Cerebellar cortex (tissue), 1 donor: ENCODE measurements at places on chromosomes 2 and 18.

- peak; percentile 77 for DNase-seq
Observed at GRCh38 chr2:65382776-65383357, 49.5 kb downstream of the SPRED2 start.

DNA sequence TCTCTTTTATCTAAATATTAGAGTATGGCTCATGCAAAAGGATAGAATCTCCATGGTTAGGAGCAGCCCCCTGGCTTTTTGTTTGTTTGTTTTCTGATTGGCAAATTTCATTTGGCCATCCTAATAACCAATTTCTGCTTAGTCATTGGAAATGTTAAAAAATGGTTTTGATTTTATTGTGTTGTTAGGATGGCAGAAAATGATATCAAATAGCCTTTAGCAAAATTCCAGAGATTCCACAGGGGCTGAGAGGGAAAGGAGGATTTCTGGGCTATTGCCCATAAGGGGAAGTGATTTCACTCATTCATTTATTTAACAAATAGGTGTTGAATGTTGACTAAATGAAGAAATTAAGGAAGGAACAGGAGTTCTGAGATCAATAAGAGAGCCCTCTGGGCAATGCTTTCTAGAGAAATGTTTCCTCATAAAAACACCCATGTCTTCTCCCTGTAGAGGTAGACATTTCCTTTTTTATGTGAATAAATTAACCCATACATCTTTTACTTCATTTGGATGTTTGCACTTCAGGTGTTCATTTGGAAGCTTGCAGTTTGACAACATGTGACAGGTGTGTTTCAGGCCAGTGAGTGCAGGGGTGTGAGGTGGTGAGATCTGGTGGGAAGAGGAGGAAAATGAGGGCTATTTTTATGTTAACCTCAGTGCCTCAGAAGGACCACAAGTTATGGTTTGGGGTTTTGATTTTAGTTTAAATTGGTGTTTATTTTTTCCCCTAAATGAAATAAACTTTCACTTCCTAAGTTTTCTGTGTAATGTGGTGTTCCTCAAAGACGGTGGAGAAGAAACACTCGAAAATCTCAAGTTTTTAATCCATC, 61.7 kb upstream of the EPC2 start:
- no peak for DNase-seq

DNA sequence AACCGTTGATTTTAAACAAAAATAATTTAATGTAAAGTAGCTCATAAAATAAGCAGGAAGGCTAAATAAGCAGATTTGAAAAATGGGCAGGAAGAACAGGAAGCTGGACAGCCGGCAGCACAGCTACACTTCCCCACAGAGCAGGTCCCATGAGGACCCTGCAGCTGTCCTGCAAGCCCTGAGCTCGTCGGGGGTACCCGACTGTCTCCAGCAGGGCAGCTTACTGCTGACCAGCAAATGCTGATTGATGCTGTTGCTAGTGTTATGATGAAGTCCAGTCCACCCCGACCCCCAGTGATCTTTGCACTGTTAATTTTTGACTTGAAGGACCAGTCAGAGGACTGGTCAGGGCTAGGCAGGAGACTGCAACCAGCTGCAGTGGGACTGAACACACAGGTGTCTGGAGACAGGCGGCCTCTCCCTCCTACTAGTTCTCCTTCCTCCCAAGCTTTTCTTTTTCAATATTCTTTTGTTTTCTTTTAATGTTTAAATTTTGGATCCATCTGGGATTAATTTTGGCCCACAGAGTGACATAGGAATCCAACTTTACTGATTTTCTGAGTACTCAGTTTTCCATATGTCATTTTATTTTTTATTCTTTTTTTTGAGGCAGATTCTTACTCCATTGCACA, 27.7 kb downstream of the POLE4 start:
- DNase-seq, result no peak

- DNase-seq, result peak; percentile 15
Observed at GRCh38 chr2:85446296-85447221, 28.0 kb downstream of the SH2D6 start.

DNA sequence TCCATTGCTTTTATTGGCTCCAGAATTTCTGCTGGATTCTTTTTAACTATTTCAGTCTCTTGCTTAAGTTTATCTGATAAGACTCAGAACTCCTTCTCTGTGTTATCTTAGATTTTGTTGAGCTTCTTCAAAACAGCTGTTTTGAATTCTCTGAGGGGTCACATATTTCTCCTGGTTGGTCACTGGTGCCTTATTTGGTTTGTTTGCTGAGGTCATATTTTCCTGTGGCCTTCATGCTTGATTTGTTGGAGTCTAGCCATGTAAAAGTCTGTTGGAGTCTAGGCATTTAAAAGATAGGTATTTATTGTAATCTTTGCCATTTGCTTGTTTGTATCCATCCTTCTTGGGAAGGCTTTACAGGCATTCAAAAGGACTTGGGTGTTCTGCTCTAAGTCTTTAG, 398.7 kb downstream of the DSEL start:
- no peak for DNase-seq

DNA sequence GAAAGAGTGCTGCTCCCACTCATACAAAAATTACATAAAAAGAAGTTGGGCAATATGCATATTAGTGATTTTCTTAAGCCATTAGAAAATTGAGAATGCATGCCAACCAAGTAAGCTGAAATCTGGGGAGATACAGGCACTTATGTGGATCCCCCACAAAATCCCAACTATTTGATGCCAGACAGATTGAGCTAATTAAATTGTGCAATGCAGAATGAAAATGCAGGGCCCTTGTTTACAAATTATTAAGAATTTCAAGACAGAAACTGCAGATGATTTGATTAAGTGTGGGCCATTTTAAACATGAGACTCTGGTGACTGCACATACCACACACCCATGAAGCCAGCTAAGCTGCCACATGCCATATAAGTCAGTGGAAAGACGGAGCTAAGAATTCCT, 554.5 kb downstream of the CBLN2 start:
- no peak for DNase-seq

GRCh38 chr2:219521066-219521880, 7.0 kb downstream of the ASIC4 start:
- peak; percentile 76 for DNase-seq

DNA sequence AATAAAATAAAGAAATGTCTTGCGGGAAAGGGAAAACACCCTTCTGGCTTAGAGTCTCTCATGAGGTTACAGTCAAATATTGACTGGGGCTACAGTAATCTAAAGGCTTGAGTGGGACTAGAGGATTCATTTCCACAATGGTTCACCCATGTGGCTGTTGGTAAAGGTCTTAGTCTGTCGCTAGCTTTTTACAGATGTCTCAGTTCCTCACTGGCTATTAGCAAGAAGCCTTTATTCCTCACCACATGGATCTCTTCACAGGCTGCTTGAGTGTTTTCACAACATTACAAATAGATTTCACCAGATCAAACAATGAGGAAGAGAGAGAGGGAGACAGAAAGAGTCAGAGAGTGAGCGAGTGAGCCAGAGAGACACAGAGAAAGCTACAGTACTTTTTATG, 8.3 kb upstream of the ZC3H15 start:
- DNase-seq, result no peak

- no peak for DNase-seq
Observed at GRCh38 chr2:109129356-109129920, 433 bp downstream of the SH3RF3 start.

- no peak for DNase-seq
Observed at GRCh38 chr2:19256121-19256601, 102.3 kb downstream of the OSR1 start.

DNA sequence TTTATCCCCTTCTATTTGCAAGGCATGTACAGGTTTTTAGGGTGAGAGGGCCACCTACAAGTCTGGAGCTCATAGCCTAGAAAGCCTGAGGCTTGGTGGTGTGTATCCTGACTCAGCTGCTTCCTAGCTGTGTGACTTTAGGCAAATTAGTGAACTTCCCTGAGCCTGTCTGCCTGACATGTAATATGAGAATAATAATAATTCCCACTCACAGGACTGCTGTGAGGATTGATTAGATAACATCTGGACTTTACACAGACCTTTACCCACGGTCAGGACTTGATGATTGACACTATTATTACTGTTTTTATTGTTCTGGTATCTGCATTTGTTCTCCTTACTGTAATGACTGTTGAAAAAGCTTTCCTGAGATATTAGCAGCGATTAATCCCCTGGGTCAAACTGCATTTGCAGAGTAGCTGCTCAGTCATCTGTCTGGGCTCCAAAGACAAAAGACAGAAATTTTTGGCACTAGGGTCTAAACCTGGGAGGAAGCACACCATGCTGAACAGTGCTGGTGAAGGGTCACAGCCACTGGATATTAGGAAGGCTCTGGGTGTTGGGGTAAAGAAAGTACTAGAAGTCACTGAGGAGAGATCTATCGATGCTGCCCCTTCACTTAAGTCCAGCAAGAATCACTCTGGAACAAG, 276.5 kb upstream of the FN1 start:
- no peak for DNase-seq

- no peak for DNase-seq
Observed at GRCh38 chr2:162243294-162243693, at the start of gene FAP. FAP (minus strand) TSS chr2:162243445; CDS start chr2:162243327, 118 bp downstream.

DNA sequence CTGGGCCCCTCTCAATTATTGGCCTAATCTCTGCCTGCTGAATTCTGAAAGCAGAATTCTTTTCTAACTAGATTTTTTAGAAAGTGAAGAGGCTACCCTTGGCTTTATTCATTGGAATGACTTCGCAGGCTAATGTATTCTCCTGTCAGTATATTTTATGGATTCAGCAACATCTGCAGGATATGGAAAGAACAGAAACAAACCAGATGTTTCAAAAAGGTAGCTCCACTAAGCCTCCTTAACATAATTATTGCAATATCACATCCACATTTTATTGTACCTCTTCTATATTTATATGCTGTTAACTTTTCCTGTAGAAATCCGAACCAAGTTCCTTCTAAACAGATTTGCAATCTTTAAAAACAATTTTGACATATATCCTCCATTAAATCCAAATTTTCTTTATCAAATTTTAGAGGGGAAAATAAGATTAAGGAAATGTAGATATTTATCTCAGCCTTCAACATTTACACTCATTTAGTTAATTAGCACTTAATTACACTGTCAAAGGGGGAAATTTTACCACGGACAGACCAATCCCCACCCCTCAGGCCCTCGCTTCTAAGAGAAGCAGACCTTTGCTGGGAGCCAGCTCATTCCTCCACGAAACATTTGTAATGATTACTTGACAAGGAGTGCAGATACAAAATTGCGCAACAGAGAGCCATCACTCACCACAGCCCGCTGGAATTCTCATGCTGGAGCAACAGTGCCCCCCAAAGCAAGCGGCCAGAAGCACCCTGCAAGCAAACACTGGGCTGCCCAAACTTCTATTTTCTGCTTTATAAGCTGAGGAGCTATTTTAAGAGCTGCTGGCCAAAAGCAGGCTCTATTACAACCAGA, 253.4 kb downstream of the ETAA1 start:
- peak; percentile 44 for DNase-seq

GRCh38 chr2:135773917-135774316, 32.3 kb downstream of the UBXN4 start:
- DNase-seq, result no peak

- DNase-seq, result no peak
Observed at GRCh38 chr2:68248361-68248760, 4.0 kb downstream of the PPP3R1 start.

GRCh38 chr18:79802298-79802697, 4.6 kb downstream of the KCNG2 start:
- DNase-seq, result no peak

DNA sequence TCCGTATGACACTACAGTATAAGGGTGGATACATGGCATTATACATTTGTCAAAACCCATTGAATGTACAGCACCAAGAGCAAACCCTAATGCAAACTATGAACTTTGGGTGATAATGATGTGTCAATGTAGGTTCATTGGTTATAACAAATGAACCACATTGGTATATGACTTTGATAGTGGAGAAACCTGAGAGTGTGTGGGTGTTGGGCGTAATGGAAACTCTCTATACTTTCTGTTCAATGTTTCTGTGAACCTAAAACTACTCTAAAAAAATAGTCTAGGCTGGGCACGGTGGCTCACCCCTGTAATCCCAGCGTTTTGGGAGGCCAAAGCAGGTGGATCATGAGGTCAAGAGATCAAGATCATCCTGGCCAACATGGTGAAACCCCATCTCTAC, 6.5 kb upstream of the ACTG2 start:
- no peak for DNase-seq

GRCh38 chr2:175981551-175981950, 20.5 kb downstream of the LNPK start:
- DNase-seq, result no peak

GRCh38 chr18:5419601-5420000, 124.1 kb upstream of the ZBTB14 start:
- DNase-seq, result no peak

GRCh38 chr18:62045316-62045715, 141.5 kb downstream of the PIGN start:
- DNase-seq, result peak; percentile 15

DNA sequence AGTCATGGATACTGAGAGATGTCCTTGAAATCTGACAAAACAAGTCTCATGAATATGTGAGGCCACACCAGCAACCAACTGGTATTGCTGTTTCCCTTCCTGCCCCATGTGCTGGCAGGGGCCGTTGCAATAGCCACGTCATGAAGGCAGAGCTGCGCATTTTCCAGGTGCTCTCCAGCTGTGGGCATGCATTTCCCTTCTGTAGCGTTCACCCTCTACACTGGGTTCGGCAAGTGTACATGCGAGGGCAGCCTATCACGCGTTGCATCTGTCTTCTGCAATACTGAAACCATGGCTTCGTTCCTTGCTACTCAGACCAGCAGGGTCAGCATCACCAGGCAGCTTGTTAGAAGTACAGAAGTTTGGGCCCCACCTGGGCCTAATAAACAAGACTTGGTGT, 17.4 kb downstream of the ARL4C start:
- DNase-seq, result no peak

DNA sequence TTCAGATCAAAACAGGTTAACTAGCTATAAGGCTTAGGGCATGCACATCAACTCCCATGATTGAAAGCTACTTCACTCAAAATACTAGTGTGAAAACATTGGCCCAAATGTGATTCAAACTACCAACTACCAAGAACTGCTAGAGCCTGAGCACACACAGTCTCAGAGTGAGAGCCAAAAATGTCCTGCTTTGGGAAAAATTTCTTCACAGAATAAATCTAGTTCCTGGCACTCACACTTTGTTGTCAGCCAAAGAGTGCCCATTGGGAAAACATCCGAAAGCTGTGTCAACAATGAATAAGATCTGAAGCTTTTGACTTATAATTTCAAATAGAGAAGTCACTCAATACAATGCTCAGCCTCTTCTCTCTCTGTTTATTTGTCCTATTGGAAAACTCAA, 182.7 kb downstream of the LRATD1 start:
- no peak for DNase-seq
